Tibial nerve (tissue), 4 donors: ENCODE measurements at places on chromosomes 2 and 18. TPM values are rescaled to one million over a fixed set of nuclear protein-coding genes. Genes with fewer than 3 reads are reported as not detected.
A peak's percentile ranks its signal among the peaks of the same experiment; 100 is the strongest.

- no peak overlapping the region for H3K4me3 ChIP-seq
- DNase-seq: no peak
- H3K27me3 ChIP-seq: no peaks in the 10 kb centered on the region
- H3K4me1 ChIP-seq: peaks cover 4% of the 10 kb centered on the region
- no peak overlapping the region for H3K27ac ChIP-seq
Measured at GRCh38 chr2:25523060-25523459, 150.3 kb downstream of the DTNB start.

Gene NGEF
- total RNA-seq: 12.9 TPM

Gene LOXL3
- total RNA-seq: 12.0 TPM

DNA sequence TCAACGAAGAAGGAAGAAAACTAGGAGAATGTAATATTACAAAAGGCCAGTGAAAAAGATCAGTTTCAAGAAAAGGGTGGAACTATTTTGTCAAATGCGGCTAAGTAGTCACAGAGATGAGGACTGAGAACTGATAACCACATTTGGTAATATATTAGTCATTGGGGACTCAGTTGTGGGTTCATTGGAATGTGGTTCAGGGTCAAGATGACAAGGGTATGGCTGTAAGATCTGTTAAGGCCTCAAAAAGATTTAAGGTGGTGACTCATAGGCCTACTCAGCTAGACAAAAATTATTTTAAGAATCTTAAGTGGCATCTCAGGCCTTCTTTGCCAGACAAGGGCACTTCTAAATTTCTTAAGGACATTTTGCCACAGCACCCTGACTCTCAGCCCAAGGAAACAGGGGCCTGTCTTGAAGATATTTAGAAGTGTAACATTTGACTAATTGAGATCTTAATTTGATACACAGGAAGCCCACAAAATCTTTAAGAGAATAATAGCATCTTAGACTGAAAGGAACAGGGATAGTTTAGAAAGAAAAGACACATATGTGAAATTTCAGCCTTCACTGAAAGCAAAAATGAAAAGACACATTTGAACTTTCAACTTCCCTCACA, 81.3 kb downstream of the STRADB start:
- H3K4me1 ChIP-seq: no peaks in the 10 kb centered on the region
- H3K36me3 ChIP-seq: no peaks in the 10 kb centered on the region
- H3K27ac ChIP-seq: no peak overlapping the region
- no peak overlapping the region for H3K4me3 ChIP-seq

DNA sequence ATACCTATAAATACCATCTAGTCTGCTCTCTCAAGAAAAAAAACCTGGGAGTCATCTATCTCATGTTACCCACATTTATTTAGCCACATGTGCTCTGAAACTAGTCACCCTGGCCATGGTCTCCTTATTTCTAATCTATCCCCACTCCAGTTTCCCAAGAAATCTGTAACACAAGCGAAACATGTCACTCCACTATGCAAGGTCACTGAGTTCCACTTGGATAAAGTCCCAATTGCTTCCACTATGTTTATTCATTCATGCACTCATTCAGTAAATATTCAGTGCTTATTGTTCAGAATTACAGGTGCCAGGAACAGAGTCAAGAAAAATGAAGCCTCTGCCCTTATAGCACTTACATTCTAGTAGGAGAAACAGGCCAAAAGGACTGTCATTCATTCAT, 369.4 kb upstream of the CYRIA start:
- no peak for DNase-seq
- H3K27ac ChIP-seq: no peak overlapping the region
- no peaks in the 10 kb centered on the region for H3K4me1 ChIP-seq
- H3K4me3 ChIP-seq: no peak overlapping the region
- no peaks in the 10 kb centered on the region for H3K36me3 ChIP-seq

DNA sequence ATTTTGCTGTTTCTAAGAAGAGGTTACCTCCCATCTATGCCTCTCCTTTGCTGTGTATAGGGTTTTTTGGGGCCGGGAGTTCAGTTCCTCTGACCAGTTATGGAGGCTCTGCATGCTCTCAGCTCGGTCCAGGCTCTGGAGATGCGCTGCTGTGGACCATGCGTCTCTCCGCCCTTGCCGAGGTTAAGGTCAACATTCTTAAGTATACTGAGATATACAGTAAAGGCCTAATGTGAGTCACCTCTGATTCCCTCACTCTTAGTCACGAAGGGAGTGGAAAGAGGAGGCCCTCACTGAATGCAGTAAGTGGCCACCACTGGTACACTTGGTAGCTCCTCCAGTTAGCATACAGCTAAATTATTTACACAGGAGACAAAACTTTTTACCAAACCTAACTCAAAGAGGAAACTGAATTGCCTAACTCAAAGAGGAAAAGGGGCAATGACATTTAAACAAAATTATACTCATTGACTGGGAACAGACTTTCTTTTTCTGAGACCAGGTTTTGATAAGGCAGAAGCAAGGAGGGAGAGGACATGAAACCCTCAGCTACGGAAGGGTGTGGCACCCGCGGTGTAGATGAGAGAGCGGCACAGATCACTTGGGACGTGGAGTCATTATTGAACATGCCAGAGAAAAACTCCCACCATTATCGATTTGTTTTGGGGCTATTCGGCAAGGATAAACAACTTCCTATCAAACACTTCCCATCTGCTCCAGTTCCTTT, 98.7 kb downstream of the COPS8 start:
- H3K4me3 ChIP-seq: no peak overlapping the region
- H3K27ac ChIP-seq: no peak overlapping the region
- no peaks in the 10 kb centered on the region for H3K27me3 ChIP-seq
- no peaks in the 10 kb centered on the region for H3K36me3 ChIP-seq
- no peak for DNase-seq

- H3K36me3 ChIP-seq: no peaks in the 10 kb centered on the region
- H3K4me3 ChIP-seq: no peak overlapping the region
- no peak for DNase-seq
- H3K27ac ChIP-seq: peak overlapping the region; percentile 86
Measured at GRCh38 chr18:10343778-10344177, 110.7 kb upstream of the APCDD1 start.

Gene FBXO15
- 1.0 TPM for total RNA-seq

- DNase-seq: no peak
- H3K36me3 ChIP-seq: no peaks in the 10 kb centered on the region
- peaks cover 34% of the 10 kb centered on the region for H3K4me1 ChIP-seq
- H3K4me3 ChIP-seq: no peak overlapping the region
- no peak overlapping the region for H3K27ac ChIP-seq
Measured at GRCh38 chr2:694174-694573, 17.0 kb upstream of the TMEM18 start.

DNA sequence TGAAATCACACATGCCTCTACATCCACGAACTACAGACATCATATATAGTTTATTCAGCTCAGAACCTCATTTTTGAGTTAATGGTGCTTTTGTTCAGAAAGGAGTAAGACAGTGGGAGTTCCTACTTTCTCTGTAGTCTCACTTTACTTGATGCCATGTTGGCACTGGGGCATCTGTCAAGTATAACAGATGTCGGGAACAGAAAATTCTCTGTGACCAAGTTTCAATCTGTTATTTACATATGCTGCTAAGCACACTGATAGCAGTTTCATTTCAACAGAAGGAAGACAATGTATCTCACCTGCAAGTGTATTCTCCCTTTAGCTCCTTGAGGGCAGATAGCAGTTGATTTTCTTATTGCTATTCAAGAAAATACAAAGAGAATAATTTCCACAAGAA, 774.1 kb downstream of the METTL4 start:
- H3K27me3 ChIP-seq: no peaks in the 10 kb centered on the region
- no peak for DNase-seq
- no peak overlapping the region for H3K27ac ChIP-seq
- no peaks in the 10 kb centered on the region for H3K4me1 ChIP-seq

Gene LIMS4
- 3.6 TPM for total RNA-seq

DNA sequence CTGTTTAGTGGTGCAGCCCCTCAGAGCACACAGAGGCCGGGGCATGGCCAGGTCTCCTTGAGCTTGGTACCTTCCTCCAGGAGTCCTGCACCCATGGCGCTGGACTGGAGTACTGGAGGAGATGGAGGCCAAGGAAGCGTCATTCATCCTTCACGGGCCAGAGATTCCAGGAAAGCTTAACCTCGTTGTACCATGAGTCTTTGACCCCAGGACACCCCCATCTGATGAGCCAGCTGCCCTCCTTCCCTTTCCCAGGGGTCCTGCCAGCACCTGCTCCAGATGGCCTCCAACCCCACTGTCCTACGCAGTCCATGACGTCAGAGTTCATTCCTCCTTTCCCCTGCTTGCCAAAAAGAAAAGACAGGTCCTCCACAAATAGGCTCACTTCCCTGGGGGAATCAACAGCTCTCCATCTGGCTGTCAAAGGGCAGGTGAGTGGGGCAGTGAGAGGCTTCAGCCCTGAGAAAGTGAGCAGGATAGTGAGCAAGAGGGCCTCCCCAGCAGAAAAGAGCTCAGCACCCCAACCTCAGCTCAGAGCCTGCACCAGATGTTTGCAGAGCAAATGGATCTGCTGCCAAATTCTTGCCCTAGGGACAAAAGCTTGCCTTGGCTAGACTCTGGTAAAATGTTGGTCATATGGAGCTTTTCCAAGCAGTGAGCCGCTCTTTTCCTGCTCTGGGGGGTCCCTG, 4.5 kb upstream of the NPPC start:
- H3K4me3 ChIP-seq: no peak overlapping the region
- H3K27me3 ChIP-seq: no peaks in the 10 kb centered on the region
- no peaks in the 10 kb centered on the region for H3K4me1 ChIP-seq
- no peak for DNase-seq
- no peak overlapping the region for H3K27ac ChIP-seq

Gene ADCYAP1
- not detected for total RNA-seq

GRCh38 chr2:23248667-23249066, 136.3 kb upstream of the KLHL29 start:
- H3K4me1 ChIP-seq: peaks cover 7% of the 10 kb centered on the region
- no peak for DNase-seq
- H3K27ac ChIP-seq: no peak overlapping the region

Gene LRRTM4
- total RNA-seq: 8.1 TPM

- peak overlapping the region; percentile 80 for H3K4me3 ChIP-seq
- peak; percentile 9 for DNase-seq
- H3K4me1 ChIP-seq: peaks cover 15% of the 10 kb centered on the region
- H3K36me3 ChIP-seq: no peaks in the 10 kb centered on the region
Measured at GRCh38 chr2:167293172-167293781, 405.0 kb downstream of the XIRP2 start.

- H3K27ac ChIP-seq: no peak overlapping the region
- H3K36me3 ChIP-seq: no peaks in the 10 kb centered on the region
- no peak overlapping the region for H3K4me3 ChIP-seq
- DNase-seq: no peak
- H3K27me3 ChIP-seq: no peaks in the 10 kb centered on the region
Measured at GRCh38 chr2:222264791-222265320, 33.9 kb downstream of the PAX3 start.

GRCh38 chr18:54119524-54120019, 104.9 kb downstream of the MBD2 start:
- no peak overlapping the region for H3K27ac ChIP-seq
- no peaks in the 10 kb centered on the region for H3K27me3 ChIP-seq
- peak overlapping the region; percentile 16 for H3K4me3 ChIP-seq
- H3K36me3 ChIP-seq: no peaks in the 10 kb centered on the region

GRCh38 chr18:70464343-70465114, 175.7 kb downstream of the SOCS6 start:
- H3K27me3 ChIP-seq: no peaks in the 10 kb centered on the region
- H3K4me3 ChIP-seq: peak overlapping the region; percentile 13
- H3K36me3 ChIP-seq: no peaks in the 10 kb centered on the region
- H3K27ac ChIP-seq: no peak overlapping the region
- DNase-seq: peak; percentile 80

GRCh38 chr2:104975851-104976250, 62.0 kb upstream of the MRPS9 start:
- no peaks in the 10 kb centered on the region for H3K27me3 ChIP-seq
- no peaks in the 10 kb centered on the region for H3K4me1 ChIP-seq
- DNase-seq: no peak
- H3K27ac ChIP-seq: no peak overlapping the region
- H3K4me3 ChIP-seq: no peak overlapping the region

DNA sequence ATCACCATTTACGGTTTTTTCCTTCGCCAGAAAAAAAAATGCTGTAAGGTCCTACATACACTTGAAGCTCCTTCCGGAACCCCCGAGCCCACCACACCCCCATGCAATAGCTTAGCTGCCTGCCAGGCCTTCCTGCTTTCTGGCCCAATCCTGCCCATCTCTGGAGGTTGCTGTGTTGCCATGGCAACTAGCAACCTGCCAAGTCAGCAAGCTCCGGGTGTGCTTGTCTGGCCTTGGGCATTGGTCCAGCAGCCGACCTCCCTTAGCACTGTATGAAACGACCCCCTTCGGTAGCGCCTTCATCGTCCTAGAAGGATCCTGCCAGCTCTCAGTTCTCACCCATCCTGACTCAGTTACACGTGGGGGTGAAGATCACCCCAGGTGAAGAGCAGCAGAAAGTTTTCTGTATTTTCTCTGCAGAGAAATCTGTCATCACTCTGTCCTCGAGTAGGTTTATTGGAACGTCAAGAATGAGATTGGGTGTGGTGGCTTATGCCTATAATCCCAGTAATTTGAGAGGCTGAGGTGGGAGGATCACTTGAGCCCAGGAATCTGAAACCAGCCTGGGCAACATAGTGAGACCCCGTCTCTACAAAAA, 47.4 kb upstream of the MTCL1 start:
- H3K36me3 ChIP-seq: no peaks in the 10 kb centered on the region
- no peak overlapping the region for H3K27ac ChIP-seq
- peaks cover 8% of the 10 kb centered on the region for H3K4me1 ChIP-seq
- no peak for DNase-seq
- H3K4me3 ChIP-seq: no peak overlapping the region

GRCh38 chr2:52882974-52883373, 884.6 kb upstream of the CHAC2 start:
- H3K27ac ChIP-seq: no peak overlapping the region
- no peak for DNase-seq
- H3K36me3 ChIP-seq: no peaks in the 10 kb centered on the region
- H3K4me1 ChIP-seq: peaks cover 42% of the 10 kb centered on the region

- no peak for DNase-seq
- H3K27me3 ChIP-seq: no peaks in the 10 kb centered on the region
- H3K36me3 ChIP-seq: no peaks in the 10 kb centered on the region
Measured at GRCh38 chr2:175017618-175018414, 12.6 kb upstream of the CHN1 start.

GRCh38 chr2:32810909-32811495, 135.8 kb upstream of the LTBP1 start:
- no peaks in the 10 kb centered on the region for H3K27me3 ChIP-seq
- peaks cover 29% of the 10 kb centered on the region for H3K36me3 ChIP-seq
- H3K27ac ChIP-seq: no peak overlapping the region
- no peak overlapping the region for H3K4me3 ChIP-seq
- no peaks in the 10 kb centered on the region for H3K4me1 ChIP-seq
- DNase-seq: no peak

GRCh38 chr2:58904095-58904494, 663.0 kb upstream of the FANCL start:
- H3K27me3 ChIP-seq: no peaks in the 10 kb centered on the region
- H3K4me1 ChIP-seq: no peaks in the 10 kb centered on the region
- no peak for DNase-seq
- no peak overlapping the region for H3K27ac ChIP-seq

GRCh38 chr2:39657287-39657937, 8.3 kb upstream of the TMEM178A start:
- H3K27me3 ChIP-seq: no peaks in the 10 kb centered on the region
- no peak for DNase-seq
- no peak overlapping the region for H3K27ac ChIP-seq
- H3K4me3 ChIP-seq: no peak overlapping the region

Gene HAAO
- 9.3 TPM for total RNA-seq
